ENCODE measurements at places on chromosomes 11 and 22.

DNA sequence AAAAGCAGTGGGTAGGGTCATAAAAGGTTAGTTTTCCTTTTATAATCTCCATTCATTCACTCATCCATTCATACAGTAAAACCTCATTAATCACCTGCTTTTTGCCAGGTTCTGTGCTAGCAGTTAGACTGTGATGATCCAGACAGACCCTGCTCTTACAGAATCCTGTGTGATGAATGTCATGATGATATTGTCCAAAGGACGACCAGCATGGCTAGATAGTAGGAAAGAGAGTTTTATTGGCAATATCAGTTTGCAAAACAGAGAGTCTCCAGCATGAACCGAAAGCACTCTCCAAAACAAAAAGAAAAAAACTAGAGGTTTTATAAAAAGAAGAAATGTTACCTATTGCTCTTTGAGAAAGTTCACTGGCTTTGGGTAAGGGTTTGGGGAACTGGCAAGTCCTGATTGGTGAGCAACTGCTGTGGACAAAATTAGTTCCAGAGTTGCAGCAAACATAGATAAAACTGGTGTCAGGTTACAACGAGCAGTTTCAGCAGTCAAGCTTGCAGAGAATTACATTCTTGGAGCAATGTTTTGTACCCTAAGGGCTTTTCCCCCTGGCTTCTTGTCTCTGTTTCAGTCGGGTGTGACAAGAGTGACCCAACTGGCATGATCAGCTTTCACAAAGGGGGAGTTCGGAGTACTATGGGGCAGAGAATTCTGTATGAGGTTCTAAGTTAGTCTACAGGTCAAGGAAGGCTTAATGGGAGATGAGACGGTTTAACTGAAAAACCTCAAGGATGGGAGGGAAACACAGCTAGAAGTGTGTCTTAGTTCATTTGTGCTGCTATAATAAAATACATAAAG is 58.3 kb downstream of the HSD17B12 start:
- no peak for DNase-seq

- DNase-seq, result no peak
These were observed 38.5 kb downstream of the CARD18 start for GRCh38 chr11:105100981-105101630.

DNA sequence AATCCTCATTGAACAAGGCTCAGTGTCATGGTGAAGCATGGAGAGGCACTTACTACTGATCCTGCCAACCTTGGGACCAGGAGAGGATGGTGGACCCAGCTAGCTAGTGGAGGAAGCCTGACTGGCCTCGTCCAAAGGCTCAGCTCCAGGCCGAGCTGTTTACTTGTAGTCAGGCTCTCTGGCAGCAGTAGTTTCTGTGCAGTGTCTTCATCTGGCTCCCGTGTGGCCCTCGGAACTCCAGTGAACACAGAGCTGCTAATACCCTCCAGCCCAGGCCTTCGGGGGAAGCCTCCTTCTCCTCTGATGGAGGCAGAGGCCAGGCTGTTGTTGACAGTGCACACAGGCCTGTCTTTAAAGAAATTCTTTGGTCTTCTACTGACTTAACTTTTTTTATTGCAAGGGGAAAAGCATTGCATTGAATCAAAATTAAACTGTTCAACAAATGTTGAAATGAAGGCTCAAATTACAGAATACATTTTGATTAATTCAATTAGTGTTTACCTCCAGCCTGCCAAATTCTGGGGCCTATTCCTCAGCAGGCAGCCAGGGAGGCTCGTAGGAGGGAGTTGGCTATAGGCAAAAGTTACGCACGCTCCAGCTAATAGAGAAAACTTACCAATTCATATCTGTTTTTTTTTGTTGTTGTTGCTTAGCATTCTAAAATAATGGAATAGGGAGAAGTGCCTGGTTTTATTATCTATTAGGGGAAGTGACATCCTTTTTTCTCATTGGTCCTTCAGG is 18.8 kb downstream of the PPFIBP2 start:
- no peak for DNase-seq

GRCh38 chr11:11757909-11758308 is 83.9 kb upstream of the USP47 start:
- DNase-seq, result no peak

GRCh38 chr11:79427126-79427525 is 13.7 kb downstream of the TENM4 start:
- no peak for DNase-seq

GRCh38 chr11:72738199-72739141 is 13.7 kb downstream of the ARAP1 start:
- DNase-seq, result peak; percentile 88

- peak; percentile 62 for DNase-seq
These were observed 14.2 kb downstream of the DTX4 start for GRCh38 chr11:59186130-59186594.

DNA sequence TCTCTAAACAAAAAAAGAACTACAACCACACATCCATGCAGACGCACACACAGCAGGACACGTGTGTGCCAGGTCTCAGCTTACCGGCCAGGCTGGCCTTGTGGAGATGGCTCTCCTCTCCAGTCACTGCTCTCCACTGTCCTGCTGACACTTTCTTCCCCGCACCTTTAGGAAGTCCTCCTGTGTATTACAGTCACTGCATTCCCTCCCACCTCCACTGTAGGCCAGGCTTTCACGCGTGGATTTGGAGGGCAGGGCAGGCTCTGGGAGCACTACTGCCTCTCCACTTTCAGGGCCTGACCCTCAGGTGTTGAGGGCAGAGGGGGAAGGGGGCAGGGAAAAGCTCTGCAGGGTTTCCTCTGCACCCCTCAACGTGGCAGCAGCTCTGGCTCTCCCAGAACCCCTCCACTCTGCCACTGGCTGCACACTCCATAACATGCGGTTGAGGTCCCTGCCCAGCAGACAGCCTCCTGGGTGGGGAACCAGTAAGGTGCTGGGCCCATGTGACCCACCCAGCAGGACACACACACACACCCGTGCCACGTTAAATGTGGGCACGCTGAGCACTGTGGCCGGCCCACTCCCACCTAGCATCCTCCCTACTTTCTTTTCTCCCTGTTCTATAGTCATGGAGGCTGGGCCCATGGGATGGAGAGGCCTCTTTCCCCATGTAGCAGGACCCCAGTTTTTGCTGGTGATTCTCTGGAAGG is 107.0 kb upstream of the PITPNB start:
- no peak for DNase-seq

DNA sequence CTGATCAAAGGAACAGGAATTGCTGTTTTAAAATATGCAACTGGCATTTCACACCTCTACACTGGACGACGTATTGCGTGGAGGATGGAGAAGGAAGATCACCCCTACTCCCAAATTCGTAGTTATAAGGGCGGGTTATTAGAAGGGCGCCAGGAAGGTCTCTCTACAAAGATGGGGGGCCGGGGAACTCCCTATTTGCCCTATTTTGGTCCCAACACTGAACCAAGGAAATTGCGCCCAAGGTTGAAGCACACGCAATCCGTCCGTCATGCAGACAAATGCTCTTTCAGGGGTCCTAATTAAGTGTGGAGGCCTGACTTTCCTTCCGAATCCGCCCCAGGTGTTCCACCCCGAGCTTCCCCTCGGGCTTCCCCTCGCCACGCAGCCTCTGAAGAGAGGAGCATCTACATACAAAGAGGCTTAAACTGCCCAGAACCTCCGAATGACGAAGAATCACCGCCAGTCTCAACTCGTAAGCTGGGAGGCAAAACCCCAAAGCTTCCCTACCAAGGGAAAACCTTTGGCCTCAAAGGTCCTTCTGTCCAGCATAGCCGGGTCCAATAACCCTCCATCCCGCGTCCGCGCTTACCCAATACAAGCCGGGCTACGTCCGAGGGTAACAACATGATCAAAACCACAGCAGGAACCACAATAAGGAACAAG is 396 bp downstream of the NPAT start:
- DNase-seq, result no peak

DNA sequence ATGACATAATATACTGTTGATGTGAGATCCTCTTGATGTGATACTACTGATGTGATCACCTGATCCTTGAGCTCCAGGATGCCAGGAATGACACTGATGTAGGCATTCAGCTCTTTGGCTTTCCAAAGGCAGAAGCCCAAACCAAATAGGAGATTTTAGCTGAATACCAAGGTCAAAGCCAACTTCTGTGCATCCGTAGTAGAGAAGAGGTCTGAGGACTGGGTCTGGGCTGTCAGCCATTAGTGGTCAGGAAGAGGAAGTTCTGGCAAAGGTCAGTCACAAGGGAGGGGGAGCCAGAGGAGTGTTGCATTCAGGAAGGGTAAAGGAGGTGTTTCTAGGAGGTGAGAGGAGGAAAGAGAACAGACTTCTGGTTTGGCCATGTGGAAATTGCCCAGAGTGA is 53.4 kb upstream of the PARVG start:
- DNase-seq, result no peak

DNA sequence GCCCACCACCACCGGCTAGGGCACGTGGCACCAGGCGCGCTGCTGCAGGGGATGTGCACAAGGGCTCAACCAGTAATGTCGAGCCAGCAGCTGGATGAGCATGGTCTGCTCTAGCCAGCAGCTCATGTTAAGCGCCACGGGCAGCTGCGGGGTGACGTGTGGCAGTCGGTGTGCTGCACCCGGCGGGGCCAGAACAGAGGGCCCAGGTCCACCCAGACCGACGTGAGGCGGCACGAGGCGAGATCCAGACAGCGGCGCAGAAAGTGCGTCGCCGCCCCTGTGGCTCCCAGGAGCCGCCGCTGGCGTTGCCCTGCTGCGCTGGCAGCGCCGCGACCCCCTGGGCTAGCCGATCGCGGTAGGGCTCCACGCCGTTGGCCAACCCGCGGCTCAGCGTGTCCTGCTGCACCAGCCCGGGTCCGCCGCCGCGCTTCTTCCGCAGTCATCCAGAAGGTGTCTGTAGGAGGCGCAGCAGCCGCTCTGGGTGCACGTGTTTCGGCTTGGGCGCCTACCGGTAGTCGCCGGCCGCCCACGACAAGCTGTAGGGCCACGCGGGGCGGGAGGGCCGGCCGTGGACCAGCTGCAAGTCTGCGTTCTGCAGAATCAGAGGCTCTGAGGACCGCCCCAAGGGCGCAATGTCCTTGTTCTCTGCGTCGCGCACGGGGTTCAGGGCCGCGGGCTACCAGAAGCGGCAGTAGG is 4.6 kb upstream of the GALR3 start:
- no peak for DNase-seq

DNA sequence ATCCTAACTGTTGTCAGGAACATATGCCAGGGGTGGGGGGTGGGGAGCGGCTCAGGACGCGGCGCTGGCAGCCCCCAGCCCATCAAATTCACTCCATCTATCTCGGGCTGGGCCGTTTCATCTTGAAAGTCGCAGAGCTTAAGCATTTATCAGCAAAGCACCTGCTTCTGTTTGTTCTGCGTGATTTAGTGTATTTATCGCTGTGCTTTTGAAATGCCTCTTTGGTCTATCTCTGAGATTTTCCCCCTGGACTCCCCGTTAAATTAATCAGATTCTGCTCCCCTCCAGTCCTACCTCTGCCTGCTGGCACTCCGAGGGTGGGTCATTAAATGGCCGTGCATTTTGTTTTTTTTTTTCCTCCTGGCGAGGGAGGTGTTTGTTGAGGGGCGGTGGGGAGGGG is 446.2 kb downstream of the TBC1D22A start:
- DNase-seq, result no peak

DNA sequence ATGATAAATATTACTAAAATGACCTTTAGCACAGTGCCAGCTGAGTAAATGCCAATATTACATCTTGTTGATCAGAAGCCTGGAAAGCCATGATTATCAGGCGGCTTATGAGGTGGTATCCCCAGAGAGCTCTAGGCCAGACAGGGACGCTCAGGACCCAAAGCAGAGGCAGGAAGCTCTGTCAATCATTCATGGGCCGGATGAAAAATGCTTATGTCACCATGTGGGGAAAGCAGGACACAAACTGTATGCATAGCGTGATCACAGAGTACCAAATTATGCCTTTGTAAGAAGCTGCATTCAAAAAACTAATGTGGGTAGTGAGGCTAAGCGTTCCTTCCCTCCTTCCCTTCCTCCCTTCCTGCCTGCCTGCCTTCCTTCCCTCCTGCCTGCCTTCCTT is 82.6 kb downstream of the TENM4 start:
- no peak for DNase-seq

- DNase-seq, result no peak
These were observed 53.8 kb upstream of the LMO2 start for GRCh38 chr11:33945481-33946268.

GRCh38 chr11:130008326-130008725 is 5.7 kb upstream of the PRDM10 start:
- DNase-seq, result no peak

GRCh38 chr11:118870396-118871343 is 13.0 kb upstream of the CXCR5 start:
- peak; percentile 72 for DNase-seq

DNA sequence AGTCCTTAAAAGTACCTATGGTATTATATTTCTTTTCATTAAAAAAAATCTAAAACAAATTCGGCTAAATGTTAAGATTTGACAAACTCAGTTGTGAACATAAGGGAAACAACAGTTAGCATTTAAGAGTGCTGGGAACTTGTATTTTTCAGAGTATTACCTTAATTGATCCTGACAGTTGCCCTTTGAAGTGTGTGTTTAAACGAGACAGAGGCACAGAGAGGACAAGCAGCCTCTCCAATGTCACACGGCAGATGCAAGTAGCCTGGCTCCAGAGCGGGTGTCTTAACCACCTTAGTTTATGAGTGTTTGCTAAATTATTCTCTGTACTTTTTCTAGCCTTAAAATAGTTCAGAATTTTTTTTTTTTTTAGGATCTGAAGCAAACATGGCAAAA is 80.9 kb downstream of the TIMP3 start:
- DNase-seq, result no peak

- no peak for DNase-seq
These were observed 34.4 kb downstream of the TP53I11 start for GRCh38 chr11:44916331-44916730.

- peak; percentile 64 for DNase-seq
These were observed 1.1 kb downstream of the SPINDOC start for GRCh38 chr11:63814383-63814736.

DNA sequence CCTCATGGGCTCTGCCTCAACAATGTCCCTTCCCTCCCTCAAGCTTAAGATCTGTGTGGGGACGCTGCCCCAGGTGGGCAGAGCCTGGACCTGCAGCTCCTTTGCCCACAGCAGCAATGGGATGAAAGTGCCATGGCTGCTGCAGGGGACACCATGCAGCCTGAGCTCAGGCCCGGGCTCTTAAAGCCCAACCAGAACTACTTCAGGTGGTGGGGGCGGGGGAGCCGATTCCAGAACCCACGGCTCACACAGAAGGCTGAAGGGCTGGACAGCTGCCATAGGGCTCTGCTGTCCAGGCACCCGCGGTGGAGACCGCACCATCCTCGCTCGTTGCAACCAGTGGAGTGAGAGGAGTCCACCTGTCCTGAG is 12.5 kb downstream of the CHID1 start:
- peak; percentile 34 for DNase-seq
